Large intestine (tissue), 12 donors: ENCODE measurements at places on chromosomes 5 and 9. TPM values are rescaled to one million over a fixed set of nuclear protein-coding genes. Genes with fewer than 3 reads are reported as not detected.

GRCh38 chr9:113854310-113854709 is 21.8 kb upstream of the ZNF618 start:
- DNase-seq: no peak

DNA sequence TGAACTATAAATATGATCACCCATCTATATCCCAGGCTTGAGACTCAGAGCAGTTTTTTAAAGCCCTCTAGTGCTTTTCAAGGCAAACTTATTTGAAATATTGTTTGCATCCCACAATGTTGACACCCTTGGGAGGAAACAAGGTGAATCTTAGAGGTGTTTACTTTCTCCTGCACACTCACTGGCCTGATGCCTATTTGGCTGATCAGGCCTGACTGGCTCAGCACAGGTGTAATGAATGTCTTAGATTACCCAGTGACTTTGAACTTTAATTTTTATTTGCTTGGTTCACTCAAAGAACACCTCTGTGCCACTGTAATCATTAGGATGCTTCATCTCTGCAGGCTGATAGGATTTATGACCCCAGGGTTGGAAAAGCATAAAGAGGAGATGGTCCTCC is 158.3 kb downstream of the KCTD16 start:
- peak; percentile 31 for DNase-seq

DNA sequence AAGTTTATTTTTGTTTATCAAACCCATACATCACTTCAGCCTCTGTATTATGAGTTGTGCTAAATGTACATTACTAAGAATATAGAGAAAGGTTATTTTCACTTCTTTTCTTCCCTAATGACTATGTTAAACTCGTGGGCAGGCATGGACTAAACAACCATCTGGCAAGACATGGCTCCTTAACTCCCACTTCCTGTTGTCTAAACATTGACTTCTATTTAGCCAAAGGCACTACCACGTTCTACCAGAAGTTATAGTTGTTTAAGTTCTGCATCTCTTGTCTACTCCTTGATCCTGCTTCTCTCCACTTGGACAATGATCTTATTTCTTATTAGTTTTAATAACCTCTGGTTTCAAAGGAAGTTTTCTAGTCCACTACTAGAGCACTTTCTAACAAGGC is 136.1 kb downstream of the MACIR start:
- no peak for DNase-seq

RANBP17 gene
- 5.8 TPM for polyA plus RNA-seq

PRSS3 gene
- polyA plus RNA-seq: 97.9 TPM

ANP32B gene
- polyA plus RNA-seq: 260 TPM

FBP2 gene
- polyA plus RNA-seq: 0.25 TPM
